ENCODE measurements at places on chromosomes 4 and X.

GRCh38 chr4:53744446-53745160 is 153.3 kb upstream of the LNX1 start:
- no peak for DNase-seq

DNA sequence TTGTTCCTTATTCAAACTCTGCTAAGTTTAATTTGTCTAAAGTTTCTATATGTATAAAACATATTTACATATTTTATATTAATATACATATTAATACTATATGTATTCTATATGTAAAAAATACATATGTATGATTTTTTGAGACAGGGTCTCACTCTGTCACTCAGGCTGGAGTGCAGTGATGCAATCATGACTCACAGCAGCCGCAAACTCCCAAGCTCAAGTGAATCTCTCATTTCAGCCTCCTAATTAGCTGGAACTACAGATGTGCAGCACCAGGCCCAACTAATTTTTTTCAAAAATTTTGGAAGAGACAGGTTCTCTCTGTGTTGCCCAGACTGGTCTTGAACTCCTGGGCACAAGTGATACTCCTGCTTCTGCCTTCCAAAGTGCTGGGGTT is 684.9 kb downstream of the TRAM1L1 start:
- DNase-seq: peak; percentile 77

GRCh38 chr4:182189103-182189878 is 53.9 kb upstream of the TENM3 start:
- peak; percentile 6 for DNase-seq

- no peak for DNase-seq
Measured at GRCh38 chrX:96687776-96688175, 3.1 kb downstream of the DIAPH2 start.

GRCh38 chr4:151798678-151799416 is 38.0 kb upstream of the GATB start:
- peak; percentile 1 for DNase-seq

- peak; percentile 14 for DNase-seq
Measured at GRCh38 chr4:127251423-127251822, 381.3 kb upstream of the INTU start.

- peak; percentile 7 for DNase-seq
Measured at GRCh38 chrX:88135735-88136134, 611.3 kb upstream of the CPXCR1 start.

DNA sequence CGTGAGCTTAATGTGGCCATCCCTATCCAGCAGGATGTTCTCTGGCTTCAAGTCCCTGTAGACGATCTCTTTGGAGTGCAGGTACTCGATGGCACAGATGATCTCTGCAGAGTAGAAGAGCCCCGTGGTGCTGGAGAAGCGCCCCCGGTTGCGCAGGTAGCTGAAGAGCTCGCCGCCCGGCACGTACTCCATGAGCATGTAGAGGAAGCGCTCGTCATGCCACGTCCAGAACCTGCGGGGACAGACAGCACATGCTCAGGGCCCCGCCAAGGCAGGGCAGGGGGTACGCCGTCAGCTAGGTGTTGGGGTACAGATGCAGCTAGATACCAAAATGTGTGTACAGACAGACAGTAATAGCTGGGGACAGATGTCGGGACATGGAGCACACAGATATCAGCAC is 58.3 kb downstream of the PRKX start:
- DNase-seq: no peak

GRCh38 chr4:22417408-22417807 is 98.5 kb downstream of the ADGRA3 start:
- no peak for DNase-seq

GRCh38 chrX:123665197-123665596 is 67.7 kb downstream of the THOC2 start:
- no peak for DNase-seq
